ENCODE measurements at places on chromosomes 7 and 10.

- DNase-seq: no peak
Observed at GRCh38 chr10:124170631-124171030, 77.2 kb upstream of the CHST15 start.

GRCh38 chr10:73768881-73769280 is 13.0 kb upstream of the CHCHD1 start:
- peak; percentile 19 for DNase-seq

GRCh38 chr7:92137557-92137956 is 3.3 kb upstream of the CYP51A1 start:
- DNase-seq: peak; percentile 10

GRCh38 chr10:15314482-15315045 is 56.5 kb downstream of the FAM171A1 start:
- DNase-seq: no peak

GRCh38 chr10:128883231-128884032 is 583.6 kb upstream of the MGMT start:
- DNase-seq: no peak

DNA sequence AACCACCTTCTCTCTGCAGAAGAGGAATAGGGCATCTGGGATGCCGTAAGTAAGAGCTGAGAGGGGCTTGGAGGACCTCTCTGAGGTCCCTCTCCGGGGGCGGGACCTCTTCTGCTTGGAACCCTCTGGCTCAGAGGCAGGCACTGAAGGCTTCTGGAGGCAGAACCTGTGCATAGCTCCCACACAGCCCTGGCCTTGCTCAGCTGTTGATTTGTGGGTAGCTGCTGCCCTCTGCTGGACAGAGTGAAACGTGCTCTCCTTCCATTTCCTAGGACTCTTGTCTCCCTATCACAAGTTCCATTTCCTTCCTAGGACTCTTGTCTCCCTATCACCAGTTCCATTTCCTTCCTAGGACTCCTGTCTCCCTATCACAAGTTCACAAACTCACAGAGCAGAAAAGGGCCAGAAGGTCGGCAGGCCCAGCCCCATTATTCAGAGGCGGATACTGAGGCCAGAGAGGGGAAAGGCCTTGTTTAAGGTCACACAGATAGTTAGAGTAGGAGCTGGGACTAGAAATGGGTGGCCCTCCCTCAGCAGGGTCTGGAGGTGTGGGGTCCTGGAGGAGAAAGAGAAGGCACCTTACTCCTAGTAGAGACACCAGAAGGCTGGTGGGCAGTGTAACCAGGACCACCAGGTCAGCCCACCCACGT is 30.3 kb upstream of the GARS1 start:
- DNase-seq: peak; percentile 90

DNA sequence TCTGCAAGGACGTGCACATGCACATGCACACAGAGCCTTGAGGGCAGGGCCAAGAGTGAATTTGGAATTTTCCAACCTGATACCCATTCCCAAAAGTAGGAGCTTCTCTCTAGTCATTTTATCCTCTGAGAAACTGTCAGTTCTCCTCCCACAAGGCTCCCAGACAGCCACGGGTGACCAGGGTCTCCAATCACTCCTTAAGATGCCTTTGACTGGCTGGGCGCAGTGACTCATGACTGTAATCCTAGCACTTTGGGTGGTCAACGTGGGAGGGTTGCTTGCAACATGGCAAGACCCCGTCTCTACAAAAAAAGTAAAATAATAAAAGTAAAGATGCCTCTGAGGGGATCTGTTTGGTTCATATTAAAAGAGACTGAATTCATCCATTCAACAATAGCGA is 13.2 kb downstream of the SCD start:
- no peak for DNase-seq

DNA sequence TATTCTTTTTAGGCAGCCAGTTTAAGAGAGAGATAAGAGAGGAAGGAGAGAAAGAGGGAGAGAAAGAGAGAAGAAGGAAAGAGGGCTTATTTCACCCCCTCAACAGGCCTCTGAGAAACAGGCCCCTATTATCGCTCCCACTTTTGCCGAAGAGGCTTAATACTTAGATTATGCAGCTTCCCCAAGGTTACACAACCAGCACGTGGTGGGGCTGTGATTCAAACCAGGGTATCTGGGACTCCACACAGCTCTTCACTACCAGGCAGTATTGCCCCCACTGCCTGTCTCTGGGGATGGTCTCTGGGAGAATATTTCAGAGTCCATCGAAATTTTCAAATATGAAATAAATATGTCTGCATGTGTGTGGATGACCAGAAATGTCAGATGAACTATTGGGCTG is 3.0 kb downstream of the GIMAP1 start:
- no peak for DNase-seq

DNA sequence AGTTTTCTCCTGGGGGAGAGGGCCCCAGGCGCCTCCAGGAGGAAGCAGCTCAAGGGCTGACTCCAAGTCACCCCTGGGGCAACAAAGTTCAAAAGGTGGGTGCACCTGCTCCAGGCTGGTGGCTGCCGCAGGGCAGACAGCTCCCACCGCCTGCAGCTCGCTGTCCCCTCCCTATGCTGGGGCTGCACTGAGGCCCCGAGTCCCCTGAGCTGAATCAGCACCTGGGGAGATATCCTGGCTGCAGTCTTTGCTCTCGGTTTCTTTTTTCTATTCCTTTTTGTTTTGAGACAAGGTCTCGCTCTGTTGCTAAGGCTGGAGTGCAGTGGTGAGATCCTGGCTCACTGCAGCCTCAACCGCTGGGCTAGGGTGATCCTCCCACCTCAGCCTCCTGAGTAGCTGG is 183.4 kb downstream of the DNAJB6 start:
- DNase-seq: no peak

- no peak for DNase-seq
Observed at GRCh38 chr10:79563426-79563825, 3.2 kb upstream of the SFTPA2 start.

DNA sequence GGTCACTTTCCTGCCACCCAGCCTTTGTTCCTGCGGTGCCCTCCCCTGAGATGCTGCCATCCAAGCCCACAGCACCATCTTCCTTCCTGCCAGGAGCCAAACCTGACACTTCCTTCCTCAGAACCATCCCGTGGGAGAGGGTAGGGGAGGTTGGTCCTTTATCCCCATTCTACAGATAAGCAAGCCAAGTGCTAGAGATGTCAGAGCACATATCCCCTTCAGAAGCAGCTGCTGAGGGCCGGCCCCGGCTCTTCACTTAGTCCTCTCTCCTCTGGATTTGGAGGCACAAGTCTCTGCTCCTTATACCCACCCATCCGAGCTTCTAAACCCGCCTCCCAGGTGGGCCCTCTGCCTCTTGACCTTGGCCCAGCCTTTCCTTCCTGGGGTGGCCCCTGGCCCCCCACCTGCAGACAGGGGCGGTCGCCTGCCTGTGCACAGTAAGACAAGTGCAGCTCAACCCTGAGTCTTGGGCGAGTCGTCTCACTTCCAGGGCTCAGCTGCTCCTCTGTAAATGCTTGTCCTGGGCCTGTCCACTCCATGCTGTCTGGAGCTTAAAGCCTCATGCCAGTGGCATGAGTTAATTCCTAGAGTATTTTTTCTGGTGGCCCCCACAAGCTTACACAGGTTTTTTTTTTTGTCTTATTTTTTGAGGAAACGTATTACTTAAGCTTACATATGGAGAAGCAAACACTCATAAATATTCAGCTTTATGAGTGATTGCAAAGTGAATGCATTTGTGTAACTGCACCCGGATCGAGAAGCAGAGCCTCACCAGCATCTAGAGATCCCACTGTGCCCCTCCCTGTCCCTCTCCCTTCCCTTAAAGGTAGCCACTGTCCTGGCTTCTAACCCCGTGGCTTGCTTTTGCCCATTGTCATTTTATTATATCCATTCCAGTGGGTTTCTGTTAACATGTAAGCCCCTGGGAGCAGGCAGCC is 125.1 kb downstream of the CDH23 start:
- DNase-seq: no peak

GRCh38 chr10:50326757-50327701 is 75.7 kb upstream of the ASAH2 start:
- DNase-seq: peak; percentile 85

- DNase-seq: no peak
Observed at GRCh38 chr10:115674496-115674895, 581.3 kb downstream of the ATRNL1 start.

DNA sequence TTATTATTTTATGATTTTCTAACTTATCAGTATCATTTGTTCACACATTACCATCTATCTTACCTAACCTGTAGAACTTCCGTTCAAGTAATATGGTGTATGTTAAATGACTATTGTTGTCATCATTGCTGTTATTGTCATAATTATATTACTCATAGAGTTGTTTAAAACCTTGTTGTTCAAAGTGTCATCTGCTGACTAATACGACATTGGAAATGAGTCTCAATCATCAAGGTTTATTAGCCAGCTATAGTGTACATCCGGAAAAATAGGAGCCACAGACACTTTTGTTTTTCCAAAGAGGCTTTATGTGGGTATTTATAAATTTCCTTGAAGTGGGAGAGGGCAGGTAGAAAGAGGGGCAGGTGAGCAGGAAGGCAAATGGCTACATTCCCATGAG is 386.9 kb upstream of the LRRTM3 start:
- no peak for DNase-seq

DNA sequence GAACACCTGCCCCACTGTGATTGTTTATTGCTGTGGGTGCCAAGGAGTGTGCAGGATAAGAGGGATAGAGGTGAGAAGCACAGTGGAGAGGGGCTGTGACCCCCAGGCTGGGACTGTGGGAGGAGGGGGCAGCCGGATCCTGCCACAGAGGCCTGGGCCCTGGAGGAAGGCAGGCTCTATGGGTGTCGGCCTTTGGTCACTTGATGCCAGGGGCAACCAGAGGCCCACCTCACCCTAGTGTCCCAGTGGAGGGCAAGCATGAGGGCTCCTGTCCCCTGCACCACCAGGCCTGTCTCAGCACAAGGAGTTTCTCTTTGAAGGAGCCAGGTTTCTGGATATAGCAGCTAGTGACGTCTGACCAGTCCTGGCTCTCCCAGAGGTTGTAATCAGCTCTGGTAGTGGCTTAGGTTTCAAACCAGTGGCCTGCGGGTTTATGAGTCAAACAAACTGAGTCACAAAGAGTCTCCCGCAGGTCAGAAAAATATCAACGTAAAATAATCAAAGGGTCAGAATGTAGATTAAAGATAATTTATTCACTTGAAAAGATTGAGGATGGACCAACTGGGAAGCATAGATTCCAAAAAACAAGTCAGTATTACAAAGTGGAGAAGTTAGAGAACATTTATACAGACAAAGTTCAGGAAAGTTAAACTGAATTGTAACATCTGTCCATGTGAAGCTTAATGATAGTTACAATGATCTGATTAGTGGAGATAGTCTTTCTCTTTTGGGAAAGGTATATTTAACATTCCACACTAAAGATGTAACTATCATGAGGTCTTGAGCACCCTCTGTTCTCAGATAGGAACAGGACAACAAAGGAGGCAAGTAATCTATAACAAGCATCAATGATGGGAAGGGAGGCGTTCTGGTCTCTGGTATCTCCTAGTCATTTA is 37.2 kb upstream of the ZNF488 start:
- no peak for DNase-seq

DNA sequence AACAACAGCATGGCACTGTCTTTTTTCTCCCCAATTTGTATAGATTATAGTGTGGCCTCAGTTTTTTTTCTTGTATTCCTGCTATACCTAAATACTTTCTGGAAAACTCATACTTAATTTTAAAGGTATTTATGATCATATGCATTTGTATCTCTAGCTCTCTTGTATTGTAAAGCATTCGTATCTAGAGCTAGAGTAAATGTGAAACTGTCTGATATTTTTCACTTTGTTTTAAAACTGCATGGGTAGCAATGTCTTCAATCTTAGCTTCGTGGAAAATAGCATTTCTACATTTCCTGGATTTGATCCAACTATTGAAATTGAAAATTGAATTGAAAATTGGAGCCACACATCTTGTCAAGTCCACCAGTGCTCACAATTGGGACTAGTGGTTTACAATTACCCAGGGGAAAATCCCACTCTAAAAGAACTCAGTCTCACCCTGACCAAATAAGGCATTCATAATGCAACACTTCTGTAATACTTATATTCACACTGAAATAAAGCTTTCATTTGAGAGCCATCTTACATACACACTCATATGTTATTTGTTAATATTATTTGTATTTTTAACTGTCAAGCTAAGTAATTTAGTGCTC is 51.3 kb upstream of the KLF6 start:
- DNase-seq: no peak

- DNase-seq: no peak
Observed at GRCh38 chr10:73759512-73760115, 15.4 kb downstream of the SEC24C start.

- peak; percentile 93 for DNase-seq
Observed at GRCh38 chr10:63707254-63707910, 186.2 kb downstream of the REEP3 start.

- no peak for DNase-seq
Observed at GRCh38 chr7:128456255-128456725, 612 bp downstream of the HILPDA start.

DNA sequence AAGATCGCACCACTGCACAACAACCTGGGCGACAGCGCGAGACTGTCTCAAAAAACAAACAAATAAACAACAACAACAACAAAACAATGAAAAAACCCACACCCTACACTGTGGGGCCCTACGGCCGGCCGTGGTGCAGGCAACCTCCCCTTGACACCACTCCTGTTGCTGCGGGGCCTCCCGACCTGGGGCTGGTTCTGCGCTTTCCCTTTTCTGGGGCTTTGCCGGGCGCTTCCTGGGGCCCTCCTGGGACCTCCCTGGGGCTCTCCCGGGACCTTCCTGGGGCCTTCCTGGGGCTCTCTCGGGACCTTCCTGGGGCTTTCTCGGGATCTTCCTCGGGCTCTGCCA is 46.6 kb downstream of the INSIG1 start:
- DNase-seq: no peak

- DNase-seq: no peak
Observed at GRCh38 chr7:134613623-134614347, 32.9 kb upstream of the BPGM start.

DNA sequence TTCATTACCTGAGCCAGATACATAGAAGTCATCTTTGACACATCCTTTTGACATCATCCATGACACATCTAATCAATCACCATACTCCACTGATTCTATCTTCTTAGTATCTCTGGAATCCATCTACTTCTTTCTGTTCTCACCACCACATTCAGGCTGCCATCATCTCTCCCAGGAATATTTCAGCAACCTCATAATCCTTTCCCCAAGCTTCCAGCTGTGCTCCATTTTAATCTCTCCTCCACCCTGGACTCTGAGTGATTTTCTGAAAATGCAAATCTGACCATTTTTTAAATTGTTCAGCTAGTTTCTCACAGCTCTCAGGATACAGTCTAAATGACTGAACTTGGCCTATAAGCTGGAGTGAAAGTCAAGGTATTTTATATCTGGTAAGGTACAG is 2.5 kb upstream of the BTRC start:
- no peak for DNase-seq

DNA sequence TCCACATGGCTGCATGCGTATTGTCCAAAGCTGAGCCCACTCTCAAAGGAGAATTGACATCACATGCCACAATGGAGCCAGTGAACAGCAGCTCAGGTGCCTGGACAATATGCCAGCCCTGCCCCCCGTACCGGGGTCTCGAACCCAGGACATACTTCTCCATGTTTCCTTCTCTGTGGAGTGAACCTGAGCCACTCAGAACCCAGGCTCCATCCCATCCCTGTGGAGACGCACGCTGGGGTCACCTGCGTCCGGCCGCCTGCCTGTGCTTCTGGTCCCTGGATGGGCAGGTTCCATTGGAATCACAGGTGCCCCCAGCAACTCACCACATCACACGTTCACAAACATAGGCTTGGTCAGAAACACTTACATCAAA is 229.8 kb downstream of the DNAJB6 start:
- no peak for DNase-seq

GRCh38 chr7:123958186-123958703 is 33.2 kb downstream of the SPAM1 start:
- DNase-seq: no peak

Data from A673 (cell line).